ENCODE measurements at places on chromosomes 6 and 20. TPM values are rescaled to one million over a fixed set of nuclear protein-coding genes. Genes with fewer than 3 reads are reported as not detected.

DNA sequence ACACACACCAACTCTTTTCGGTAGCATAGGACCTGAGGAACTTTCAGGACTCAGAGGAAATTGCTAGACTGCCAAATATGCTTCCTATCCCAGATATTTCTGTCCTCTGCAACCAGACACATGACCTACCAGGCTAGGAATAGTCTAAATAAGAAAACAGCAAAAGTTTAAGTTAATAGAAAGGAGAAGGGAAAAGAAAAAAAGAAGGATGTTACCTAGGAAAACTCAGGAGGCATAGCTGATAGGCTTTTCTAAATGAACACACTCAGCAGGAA lies 74.6 kb downstream of the MAP3K5 start:
- DNase-seq, result peak; percentile 56

- peak; percentile 29 for DNase-seq
These were observed 38.6 kb downstream of the SLC2A4RG start for GRCh38 chr20:63778034-63778752.

GRCh38 chr6:49645139-49645538 lies 8.5 kb upstream of the RHAG start:
- DNase-seq, result no peak

DNA sequence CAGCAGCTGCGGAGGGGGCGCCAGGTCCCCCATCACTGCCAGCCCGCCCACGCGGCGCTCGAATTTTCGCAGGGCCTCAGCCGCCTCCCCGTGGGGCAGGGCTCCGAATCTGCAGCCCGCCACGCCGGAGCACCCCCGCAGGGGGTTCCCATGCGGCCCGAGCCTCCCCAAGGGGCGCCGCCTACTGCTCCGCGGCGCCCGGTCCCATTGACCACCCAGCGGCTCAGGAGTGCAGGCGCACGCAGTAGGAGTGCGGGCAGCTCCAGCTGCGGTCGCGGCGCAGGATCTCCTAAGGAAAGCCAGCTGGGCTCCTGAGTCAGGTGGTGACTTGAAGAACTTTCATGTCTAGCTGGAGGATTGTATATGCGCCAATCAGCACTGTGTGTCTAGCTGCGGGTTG lies 155.3 kb upstream of the RREB1 start:
- no peak for DNase-seq

DNA sequence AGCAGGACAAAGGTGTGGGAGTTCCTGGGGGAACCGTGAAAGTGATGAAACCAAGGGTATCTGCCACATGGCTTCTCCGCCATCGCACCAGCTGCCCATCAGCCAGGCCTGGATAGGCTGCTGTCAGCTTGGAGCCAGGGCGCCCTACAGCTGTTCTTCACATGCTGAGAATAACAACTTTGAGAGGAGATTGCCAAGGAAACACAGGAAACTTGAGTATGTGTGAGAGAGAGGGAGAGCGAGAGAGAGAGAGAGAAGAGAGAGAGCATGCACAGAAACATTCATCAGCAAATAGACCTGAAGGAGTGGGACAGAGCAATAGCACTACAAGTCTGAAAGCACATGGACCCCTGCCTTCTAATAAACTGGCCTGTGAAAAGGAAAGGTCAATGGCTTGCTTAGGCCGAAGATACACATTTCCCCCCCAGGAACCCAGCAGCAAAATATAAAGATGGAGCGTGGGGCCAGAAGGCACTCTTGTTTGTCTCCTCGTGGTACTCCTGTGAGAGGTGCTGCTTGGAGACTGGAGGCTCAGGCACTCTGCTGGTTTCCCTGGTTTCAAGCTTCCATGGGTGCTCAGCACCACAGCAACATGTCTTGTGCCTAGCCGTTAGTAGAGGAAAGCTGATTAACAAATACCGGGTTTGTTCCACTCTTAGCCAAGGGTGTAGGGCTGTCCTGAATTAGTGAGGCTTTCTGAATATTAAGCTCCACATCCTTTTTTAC lies 53.0 kb downstream of the SNAP25 start:
- no peak for DNase-seq

DNA sequence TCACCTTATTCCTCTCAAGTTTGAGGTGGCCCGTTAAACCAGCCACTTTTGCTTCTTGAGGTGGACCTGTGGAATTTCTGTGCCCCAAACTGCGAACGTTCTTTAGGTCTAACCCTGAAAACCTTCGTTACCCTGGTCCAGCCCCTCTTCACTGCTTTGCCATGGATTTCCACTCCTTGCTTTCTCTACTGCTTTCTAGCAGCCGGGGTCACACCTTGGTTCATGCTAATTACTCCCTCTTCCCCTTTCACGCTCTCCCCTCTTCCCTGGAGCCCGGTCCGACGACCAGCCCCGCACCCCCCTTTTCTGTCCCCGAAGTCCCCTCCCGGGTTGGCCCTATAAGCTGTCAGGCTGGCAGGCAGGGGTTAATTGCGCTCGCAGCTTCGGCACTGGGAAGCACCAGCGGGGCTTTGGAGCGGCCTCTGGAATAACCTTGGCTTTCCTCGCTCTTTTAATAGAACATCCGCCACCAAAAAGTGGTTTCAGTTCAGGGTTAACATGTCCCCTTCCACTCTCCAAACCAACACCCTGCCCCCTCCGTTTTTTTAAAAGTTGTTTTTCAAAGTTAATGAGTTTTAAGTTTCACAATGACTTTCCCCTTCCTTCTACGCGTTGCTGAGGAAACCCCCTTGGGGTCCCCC lies 1.4 kb upstream of the HIVEP1 start:
- peak; percentile 91 for DNase-seq

- peak; percentile 96 for DNase-seq
These were observed 2.2 kb upstream of the BFSP1 start for GRCh38 chr20:17533396-17533795.

GRCh38 chr20:25479638-25480037 lies 72.2 kb downstream of the GINS1 start:
- DNase-seq, result no peak

DNA sequence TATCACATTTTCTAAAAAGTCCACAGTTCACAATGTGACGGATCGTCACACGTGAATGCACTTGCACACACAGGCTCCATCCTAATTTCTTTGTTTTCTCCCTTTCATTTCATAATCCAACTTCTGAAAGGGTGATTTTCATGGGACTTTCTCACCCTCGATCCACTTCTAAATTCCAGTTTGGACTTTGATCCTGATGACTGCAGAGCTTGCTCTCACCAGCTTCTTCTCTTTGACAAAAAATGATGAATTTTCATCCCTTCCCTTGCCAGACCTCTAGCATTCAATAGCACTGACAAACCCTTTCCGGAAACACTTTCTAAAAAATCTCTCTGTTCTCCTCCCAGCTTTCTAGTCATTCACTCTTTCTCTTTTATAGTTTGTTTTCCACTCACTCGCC lies 341.2 kb downstream of the SYNE1 start:
- no peak for DNase-seq

DNA sequence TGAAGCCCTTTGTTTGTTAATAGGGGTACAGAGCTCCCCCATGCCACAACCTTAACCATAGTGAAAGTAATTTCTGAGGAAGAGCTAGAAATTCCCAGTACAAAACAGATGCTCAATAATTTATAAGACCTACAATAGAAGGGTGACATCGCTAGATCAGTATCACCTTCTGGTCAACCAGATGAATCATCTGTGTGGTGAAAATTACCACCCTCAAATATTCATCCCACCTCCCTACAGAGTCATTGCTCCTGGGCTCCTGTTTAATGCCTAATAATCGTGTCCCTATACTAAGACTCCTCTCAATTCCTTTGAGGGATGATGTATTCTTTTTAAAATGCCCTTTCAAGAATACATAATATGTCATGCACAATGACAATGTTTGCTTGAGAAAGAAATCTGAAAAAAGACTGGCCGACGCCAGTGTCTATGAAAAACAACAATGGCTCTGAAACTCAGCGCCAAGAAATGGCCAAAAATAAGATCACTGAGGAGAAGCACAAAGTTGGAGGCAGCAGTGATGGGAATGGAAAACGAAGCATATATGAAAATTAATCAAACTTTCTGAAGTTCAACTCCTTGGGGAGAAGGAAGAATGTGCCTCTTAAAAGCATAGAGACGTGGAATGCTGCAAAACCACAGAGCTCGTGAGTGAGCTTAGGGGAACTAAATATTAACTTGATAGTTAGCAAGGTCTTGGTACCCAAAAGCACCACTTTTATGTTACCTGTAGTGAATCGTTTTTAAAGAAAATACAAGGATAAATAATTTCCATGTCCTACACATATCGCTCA lies 11.0 kb upstream of the ADGRF5 start:
- DNase-seq, result no peak

DNA sequence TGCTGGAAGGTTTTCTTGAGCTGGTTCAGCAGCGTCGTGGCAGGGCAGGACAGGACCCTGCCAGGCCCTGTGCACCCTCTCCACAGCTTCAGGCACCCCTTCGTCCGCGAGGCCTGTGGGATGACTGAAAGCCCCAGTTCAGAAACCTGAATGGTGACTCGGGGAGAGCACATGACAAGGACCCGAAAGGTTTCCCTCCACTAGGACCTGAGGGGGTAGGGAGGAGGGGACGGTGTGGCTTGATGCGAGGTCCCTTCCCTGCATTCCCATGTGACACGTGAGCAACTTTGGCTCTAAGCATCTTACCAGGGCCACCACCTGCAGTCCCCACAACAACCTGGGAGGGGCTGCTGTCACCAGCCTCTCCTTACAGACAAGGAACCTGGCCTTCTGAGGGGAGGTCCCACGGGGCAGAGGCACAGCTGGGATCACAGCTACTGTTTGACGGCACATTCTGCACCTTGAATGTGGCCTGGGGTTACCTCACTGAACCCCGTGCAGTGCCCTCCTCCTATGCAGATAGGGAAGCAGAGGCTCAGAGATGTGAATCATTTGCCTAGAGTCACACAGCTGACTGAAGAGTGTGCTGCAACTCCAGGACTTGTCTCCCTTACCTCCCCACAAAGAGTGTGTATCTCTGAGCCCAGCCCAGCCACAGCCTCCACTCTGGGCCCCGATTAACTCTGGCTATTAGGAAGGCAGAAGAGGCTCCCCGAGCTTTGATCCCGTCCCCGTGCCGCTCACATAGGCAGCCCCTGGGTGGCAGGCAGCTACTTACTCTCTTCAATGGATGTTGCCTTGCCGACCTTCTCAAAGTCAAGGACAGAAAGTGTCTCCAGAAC lies 84.6 kb downstream of the PTPN1 start:
- DNase-seq, result peak; percentile 82

- no peak for DNase-seq
These were observed 152.5 kb downstream of the MTHFD1L start for GRCh38 chr6:151018046-151018445.

GRCh38 chr6:54802775-54803634 lies 43.6 kb upstream of the FAM83B start:
- DNase-seq, result peak; percentile 54

TRIM38 gene
- 13.0 TPM for total RNA-seq

TNFRSF21 gene
- total RNA-seq, result 2.1 TPM

OR2J3 gene
- not detected for total RNA-seq

PDE7B gene
- total RNA-seq, result 25.3 TPM

Measured in osteoblast (primary cell).